ENCODE measurements at places on chromosomes 1 and 21.

GRCh38 chr1:213988507-213989001 is 781 bp downstream of the PROX1 start:
- DNase-seq = no peak

GRCh38 chr1:42847111-42847595 is 740 bp downstream of the ZNF691 start:
- DNase-seq = peak; percentile 27

DNA sequence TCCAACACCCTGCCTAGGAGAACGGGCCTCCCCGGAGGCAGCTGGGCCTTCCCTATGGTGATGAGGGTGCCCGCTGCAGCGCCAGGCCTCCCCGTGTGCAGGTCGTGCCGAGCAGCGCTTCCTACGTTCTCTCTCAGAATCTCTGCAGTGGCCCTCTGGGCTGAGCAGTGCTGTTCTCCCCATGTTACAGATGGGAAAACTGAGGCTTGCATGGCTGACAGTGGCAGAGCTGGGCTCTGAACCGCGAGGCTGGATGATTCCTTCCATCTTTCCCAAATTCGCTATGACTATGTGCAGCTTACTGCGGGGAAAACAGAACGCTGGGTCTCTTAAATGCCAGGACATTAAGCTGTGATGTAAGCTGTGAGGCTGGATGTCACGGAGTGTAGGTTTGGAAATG is 8.9 kb downstream of the KLHL21 start:
- DNase-seq = no peak

GRCh38 chr21:37675202-37675801 is 241.0 kb downstream of the KCNJ6 start:
- peak; percentile 69 for DNase-seq

DNA sequence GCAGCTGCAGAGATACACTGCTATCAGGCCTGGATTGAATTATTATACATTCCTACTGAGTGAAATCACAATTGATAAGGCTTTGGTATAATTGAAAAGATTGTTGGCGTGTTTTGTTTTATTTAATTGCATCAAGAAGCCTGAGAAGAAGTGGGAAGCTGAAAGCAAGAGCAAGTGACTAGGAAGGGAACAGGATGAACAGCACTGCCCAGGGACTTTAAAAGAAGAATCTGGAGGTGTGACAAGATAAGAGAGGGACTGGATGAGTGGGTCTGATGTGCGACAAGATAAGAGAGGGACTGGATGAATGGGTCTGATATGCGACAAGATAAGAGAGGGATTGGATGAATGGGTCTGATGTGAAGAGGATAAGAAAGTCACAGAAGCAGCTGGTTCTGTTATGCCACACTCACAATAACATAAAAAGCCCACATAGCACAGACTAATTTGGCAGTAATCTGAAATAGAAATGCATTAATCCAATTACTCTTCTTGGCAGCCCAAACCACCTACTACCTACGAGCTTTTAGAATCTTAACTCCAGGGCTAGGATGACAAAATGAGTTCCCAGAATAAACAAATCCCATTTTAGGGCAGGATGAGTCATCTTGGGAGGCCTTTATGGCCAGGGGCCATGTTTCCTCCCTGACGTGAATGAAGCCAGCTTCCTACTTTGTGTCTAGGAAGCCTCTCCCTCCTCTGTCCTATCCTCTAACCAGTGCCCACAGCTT is 129.7 kb downstream of the DUSP10 start:
- no peak for DNase-seq

DNA sequence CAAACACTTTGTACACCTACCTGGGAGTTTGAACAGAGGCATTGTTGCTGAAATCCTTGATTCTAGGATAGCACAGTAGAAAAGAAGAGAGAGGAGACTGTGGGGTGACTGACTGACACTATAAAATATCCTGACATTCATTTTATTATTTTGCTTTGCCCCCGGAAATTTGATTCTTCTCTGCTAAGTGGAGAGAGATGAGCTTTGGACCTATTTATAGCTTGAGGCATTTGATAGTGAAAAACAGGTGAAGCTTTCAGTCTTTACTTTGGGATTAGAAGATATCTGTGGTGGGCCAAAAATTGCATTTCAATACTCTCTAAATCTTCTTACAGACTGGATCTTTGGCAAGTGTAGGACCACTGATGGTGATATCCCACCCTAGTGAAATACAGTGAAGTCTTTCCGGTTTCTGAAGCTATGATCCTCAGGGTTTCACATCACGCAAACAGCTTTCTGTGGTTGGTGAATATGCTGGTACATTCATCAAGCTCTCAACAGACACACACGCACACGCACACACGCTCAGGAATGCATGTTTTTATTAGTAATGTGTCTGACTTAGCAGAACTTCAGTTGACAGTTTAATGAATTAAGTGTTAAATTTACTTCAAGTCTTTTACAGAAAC is at the start of gene AMPD1:
Gene AMPD1 (minus strand): TSS at position 117 of the 629 bp plus-strand sequence. CDS start 75 bp downstream, at position 42.
- DNase-seq = no peak

- DNase-seq = no peak
Measured at GRCh38 chr1:229031061-229031460, 239.8 kb upstream of the RAB4A start.

DNA sequence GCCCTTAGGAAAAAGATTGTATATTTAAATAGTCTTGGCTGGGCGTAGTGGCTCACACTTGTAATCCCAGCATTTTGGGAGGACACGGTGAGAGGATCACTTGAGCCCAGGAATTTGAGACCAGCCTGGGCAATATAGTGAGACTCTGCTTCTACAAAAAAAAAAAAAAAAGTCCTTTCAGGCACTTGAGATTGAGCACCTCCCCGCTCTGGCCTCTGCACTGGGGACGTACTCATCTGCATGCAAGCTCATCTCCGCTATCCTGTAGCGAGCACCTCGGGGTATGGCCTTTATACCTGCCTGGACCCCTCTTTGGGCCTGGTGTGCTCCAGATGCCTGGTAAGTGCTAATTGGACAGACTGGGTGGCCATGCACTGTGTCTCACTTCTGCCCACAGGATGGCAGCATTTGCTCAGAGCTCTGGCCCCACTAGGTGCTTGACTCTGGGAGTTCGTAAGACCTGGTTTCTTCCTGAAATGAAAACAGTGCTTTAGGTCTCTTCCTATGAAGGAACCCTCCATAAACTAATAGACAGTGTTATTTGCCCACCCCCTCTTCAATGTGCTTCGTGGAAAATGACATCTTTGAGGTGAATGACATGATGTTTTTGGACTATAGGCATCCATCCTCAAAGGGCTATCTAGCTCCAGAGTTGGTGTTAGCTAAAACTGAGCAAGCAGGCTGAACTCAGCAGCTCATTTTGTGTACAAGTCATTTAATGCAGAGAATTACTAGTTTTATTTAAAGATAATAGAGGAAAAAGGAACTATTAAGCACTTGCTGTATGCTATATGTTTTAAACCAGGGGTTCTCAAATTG is 61.7 kb upstream of the ADAR start:
- peak; percentile 82 for DNase-seq

DNA sequence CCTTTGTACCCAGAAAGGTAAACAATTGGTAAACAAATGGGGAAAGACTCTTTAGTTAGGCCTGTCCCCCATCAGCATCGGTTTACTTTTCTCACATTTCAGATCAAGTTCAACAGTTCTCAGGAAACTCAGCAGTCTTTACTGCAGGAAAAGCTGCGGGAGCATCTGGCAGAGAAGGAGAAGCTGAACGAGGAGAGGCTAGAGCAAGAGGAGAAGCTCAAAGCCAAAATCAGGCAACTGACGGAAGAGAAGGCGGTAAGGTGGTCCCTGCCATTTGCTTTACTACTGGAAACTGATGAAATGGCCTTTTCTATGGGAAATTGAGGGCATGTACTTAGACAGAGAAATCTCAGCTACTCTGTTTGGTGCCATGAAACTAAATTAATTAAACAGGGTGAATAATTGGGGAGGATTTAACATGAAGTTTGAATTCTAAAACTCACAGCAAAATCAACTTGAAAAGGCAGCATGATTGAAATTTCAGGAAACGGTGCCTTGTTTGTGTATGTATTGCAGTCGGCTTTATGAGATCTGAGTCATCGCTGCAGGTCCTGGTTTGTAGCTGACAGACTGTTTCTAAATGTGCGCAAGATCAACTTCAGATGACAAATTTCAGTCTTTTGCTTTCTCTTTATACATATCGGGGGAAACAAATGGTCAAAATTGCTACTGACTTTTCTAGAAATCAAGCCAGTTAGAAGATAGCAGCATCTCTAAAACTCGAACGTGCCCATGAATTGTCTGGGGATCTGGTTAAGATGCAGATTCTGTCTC is 67.9 kb upstream of the EFHD2 start:
- DNase-seq = no peak

DNA sequence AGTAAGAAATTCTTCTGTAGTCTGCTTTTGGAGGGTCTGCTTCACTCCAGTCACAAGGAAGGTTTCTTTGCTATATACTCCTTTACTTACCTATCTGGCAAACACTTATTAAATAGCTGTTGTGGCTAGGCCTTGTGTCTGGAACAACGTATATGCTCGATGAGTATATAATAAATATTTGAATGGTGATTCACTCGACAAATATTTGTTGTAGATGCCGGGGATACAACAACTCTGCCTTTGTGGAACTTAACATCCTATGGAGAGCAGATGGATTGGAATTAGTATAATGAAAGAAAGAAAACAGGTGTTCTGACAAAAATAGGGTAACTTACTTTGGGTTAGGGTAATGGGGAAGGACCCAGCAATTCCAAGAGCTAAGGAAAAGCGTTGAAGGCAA is 31.1 kb downstream of the KPNA6 start:
- no peak for DNase-seq

- no peak for DNase-seq
Measured at GRCh38 chr1:185287451-185287850, 29.6 kb downstream of the IVNS1ABP start.

DNA sequence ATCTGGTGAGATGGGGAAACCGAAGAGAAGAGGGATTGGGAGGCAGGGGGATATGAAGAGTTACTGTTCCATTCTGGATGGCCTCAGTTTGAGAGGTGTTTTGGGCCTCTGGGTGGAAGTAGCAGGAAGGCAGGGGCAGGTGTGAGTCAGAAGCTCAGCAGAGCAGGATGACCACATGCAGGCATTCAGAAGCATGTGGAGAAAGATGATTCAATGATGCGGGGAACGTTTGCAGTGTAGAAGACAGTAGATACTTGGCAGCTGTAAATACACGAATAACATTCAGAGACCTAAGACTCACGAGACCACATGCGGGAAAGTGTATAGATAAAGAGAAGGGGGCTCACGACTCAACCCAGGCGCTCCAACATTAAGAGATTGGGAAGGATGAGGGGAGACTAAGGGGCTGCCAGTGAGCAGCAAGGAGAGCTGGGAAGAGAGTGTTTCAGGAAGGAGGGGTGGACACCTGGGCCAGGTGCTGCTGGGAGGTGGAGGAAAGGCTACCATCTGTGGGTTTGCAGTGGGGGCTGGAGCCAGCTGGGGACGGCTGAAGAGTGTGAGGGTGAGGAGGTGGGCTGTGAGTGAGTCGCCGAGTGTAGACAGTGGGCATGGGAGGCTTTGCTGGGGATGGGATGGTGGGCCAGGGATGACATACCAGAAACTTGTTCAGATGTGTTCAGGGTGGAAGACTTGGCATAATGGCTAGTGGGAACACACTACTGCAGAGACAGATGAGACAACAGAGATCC is 5.8 kb upstream of the EPS8L3 start:
- DNase-seq = no peak

DNA sequence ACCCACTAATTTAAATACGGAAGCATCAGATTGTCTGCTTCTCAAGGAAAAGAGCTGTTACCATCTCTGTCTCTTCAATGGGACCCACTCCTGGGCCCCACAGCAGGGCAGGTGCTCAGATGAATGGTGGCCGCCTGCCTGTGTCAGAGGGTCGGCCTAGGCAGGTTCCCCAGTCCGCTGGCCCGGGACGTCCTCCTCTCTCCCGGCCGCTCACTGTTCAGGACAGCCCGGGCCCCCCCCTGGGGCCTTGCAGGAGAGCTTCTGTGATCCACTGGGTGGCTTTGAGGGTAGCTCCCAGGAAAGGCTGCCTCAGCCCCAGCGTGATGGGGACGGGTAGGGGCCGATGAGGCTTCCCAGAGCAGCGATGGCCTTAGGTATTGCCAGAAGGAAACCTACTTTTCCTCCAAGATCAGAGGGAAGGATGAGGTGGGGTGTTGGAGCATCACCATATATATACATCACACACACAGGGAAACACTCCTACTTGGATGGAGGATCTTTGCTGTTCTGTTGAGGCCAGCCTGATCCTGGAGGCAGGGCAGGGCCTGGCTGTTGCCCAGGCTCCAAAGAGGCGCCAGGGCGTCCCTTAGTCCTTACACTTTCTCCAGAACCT is 231.3 kb downstream of the SDCCAG8 start:
- no peak for DNase-seq

DNA sequence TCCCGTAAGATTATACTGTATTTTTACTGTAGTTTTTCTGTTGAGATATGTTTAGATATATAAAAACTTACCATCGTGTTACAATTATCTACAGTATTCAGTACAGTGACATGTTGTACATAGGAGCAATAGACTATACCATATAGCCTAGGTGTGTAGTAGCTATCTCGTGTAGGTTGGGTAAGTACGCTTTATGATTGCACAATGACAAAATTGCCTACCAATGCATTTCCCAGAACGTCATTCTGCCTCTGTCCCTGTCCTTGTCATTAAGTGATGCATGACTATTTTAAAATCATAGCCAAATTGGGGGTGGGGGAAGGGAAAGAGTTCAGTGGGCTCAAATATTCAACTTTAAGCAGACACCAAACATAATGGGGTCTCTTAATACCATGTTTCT is 233.8 kb upstream of the TMEM51 start:
- no peak for DNase-seq

DNA sequence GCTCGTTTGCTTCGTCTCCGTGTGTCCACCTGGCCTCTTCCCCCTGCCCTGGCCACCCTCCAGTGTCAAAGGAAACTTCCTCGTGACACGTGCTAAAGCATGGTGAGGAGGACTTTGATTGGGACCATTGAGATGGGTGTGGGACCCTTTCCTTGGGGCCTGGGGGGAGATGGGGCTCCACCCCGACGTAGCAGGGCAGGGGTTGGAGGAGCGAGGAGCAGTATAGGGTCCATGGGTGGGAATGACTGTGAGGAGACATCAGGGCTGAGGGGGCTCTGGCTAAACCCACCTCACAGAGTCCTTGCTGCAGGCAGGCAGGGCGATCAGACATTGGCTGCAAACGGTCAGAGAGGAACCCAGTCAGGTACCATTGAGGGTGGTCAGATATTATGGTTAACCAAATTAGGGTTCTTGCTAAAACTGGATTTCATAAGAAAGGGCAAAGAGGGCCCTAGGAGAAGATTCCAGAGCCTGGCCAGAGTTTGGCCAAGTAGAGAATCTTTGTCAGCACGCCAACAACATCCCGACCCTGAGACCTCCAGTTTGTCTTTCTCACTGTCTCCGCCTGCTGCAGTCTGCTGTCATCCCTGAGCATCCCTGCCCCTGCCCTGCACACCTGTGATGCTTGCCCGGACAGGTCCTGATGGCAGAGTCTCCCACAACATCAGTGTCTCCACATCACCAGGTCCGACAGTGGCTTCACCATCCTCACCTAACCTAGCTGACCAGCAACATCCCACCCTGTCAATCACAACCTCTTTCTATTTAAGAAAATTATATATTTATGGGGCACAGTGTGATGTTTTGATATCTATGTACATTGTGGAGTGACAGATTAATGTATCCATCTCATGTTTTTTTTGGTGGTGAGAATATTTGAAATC is 8.0 kb downstream of the RNF187 start:
- no peak for DNase-seq

- DNase-seq = no peak
Measured at GRCh38 chr1:187264995-187265602, 436.4 kb downstream of the PLA2G4A start.

All from activated CD8-positive, alpha-beta T cell treated with anti-CD3 and anti-CD28 coated beads, Interleukin-2, amount 10 ng/mL, durations not matched to agents 7 days and 5 days (primary cell).